ENCODE measurements at places on chromosomes 6 and 20. TPM values are rescaled to one million over a fixed set of nuclear protein-coding genes. Genes with fewer than 3 reads are reported as not detected.

DNA sequence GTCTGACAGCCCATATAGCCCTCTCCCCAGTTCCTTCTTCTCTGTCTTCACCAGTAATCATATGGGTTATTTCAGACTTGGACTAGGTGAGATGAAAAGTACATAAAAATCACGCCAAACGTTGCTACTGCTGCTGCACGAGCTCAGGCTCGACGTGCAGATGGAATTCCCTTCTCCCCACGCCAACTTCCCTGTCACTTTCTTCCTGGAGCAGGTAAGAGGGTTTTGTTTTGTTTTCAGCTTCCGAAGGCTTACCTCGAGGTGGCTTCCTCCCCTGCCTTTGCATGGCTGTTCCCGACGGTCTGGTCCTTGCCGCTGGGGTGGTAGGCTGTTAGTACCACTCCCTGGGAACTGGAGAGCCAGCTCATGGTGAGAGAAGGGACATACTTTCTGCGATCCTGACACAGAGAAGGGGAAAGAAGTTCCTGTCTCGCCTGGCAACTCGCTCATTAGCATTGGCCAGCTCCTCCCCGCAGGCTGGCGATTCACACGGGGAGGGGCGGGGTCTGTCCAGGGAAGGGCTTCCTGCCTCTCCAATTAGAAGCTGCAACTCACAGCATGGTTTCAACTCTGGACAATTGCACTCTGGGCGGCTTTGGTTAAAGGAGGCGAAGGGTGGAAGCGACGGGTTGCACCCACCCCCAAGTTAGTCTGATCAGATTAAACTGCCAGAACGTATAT, at the start of gene ARHGAP18:
ARHGAP18 (minus strand) TSS at position 409 of the 681 bp plus-strand sequence; CDS start at position 368, 41 bp downstream.
- H3K4me3 ChIP-seq: peak within 1 kb of the TSS; percentile 76
- DNase-seq: peak; percentile 95
- no peaks in the 10 kb centered on the region for H3K4me1 ChIP-seq
- no peaks in the 10 kb centered on the region for H3K27me3 ChIP-seq
- no peak within 1 kb of the TSS for H3K27ac ChIP-seq

- no peaks in the 10 kb centered on the region for H3K27me3 ChIP-seq
- no peak for DNase-seq
- H3K4me3 ChIP-seq: no peak overlapping the region
- H3K36me3 ChIP-seq: no peaks in the 10 kb centered on the region
- H3K27ac ChIP-seq: no peak overlapping the region
Observed at GRCh38 chr6:84304881-84305280, 77.4 kb upstream of the CEP162 start.

GRCh38 chr6:118198746-118199145, 291.7 kb downstream of the SLC35F1 start:
- H3K27me3 ChIP-seq: no peaks in the 10 kb centered on the region
- H3K4me3 ChIP-seq: no peak overlapping the region
- no peaks in the 10 kb centered on the region for H3K4me1 ChIP-seq
- no peaks in the 10 kb centered on the region for H3K36me3 ChIP-seq
- no peak overlapping the region for H3K27ac ChIP-seq

GRCh38 chr6:11370191-11371018, 137.9 kb upstream of the NEDD9 start:
- H3K4me3 ChIP-seq: no peak overlapping the region
- H3K4me1 ChIP-seq: no peaks in the 10 kb centered on the region
- H3K36me3 ChIP-seq: no peaks in the 10 kb centered on the region
- H3K27ac ChIP-seq: no peak overlapping the region
- no peaks in the 10 kb centered on the region for H3K27me3 ChIP-seq

DNA sequence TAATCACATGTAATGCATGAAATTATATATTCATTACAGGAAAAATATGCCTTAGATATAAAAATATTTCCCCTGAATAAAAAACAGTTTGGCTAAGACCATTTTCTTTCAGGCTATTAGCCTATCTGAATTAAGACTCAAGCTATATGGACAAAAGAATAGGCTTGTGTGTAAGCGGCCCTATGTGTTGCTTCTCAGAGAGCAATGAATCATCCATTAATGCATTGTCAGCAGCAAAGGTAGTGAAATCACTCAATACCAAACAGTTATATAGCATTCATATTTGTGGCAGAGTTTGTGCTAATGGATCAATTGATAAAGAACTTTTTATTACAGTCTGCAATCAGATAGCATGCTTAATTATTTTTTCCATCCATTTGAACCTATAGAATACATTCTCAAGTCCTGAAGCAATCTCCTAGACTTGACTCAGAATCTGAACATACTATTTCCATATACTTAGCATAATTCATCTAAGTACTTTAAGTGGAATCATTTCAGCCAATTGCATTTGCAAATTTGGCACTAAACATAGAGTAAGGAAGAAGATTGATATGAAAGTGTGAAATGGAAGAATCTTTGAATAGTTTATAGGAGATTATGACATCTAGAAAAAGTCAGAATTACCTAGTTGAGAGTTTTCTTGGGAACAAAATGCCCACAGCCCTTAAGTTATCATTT, 112.2 kb downstream of the ADGRB3 start:
- no peak overlapping the region for H3K27ac ChIP-seq
- H3K36me3 ChIP-seq: no peaks in the 10 kb centered on the region
- H3K4me3 ChIP-seq: no peak overlapping the region
- no peaks in the 10 kb centered on the region for H3K27me3 ChIP-seq

GRCh38 chr20:13245250-13245723, 24.2 kb downstream of the ISM1 start:
- H3K36me3 ChIP-seq: no peaks in the 10 kb centered on the region
- no peak overlapping the region for H3K27ac ChIP-seq
- DNase-seq: no peak
- H3K4me3 ChIP-seq: no peak overlapping the region

DNA sequence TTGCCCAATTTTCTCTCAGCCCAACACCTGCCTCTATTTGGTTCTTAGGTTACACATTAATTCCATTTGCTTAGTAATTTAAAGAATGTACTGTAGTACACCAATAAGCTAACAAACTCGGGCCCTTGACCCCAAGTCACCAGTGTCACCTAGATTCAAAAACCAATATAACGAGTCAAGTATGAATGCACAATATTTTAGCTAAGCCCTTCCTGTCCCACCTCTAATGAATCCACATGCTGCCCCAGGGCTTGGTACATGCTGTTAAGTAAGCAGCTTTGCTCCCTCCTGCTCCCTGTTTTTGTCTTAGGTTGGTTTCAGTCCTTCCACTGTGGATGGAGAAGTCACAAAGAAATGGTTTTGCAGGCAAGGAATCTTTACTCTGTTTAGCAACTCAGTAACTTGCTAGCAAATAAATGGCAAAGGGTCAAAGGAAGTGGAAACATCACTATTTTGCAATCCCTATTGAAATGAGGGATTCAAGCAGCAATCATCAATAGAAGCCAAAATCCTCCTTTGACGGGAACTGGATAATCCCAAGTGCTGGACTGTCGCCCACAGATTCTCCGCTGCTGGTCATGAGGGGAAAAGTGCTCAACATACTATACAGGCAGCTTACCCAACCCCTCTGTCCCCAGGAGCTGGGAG, 5.0 kb upstream of the MPC1 start:
- H3K27ac ChIP-seq: no peak overlapping the region
- H3K4me3 ChIP-seq: no peak overlapping the region
- no peaks in the 10 kb centered on the region for H3K36me3 ChIP-seq
- H3K27me3 ChIP-seq: no peaks in the 10 kb centered on the region

DNA sequence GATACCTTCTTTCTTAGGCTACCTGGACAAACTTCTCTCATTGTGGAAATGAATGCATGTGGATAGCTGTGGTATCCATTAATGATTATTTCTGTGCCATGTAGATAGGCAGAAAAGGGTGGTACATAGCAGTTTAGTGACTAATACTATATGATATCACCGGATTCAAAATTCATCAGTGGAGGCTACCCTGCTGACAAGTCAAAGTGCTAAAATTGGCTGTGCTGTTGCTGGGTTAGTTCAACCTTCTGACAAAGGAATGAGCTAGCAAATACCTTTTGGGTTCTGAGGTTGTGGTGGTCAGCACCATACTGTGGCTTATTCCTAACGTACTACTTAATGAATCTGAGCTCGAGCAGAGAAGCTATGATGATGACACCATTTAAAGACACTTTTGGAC, 109.1 kb downstream of the TFAP2B start:
- no peak for DNase-seq
- H3K36me3 ChIP-seq: no peaks in the 10 kb centered on the region
- H3K4me1 ChIP-seq: no peaks in the 10 kb centered on the region
- H3K27ac ChIP-seq: no peak overlapping the region
- no peaks in the 10 kb centered on the region for H3K27me3 ChIP-seq

DNA sequence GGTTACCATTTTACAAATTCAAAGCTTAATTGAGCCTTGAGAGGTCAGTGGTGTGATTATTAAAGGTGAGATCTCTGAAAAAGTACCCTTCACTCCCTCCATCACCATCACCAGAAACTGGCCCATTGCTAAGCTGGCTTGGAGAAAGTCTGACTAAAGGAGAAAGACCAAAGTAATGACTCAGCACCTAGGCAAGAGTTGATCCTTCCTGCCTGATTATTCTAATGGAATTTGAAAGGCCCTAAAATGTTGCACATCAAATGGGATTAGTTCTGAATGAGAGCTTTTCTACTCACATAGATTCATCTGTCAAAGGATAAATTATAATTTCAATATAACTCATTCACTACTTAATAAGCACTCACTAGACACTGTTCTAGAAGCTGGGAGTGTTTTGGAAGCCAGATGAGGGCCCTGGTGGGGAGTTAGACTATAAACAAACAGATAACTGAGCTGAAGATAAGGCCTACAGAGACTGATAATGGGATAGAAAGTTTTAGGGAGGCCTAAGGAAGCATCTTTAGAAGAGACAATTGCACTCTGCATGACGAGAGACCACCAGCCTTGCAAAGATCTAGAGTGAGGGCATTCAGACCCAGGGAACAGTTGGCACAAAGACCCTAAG, 366.7 kb downstream of the SYNE1 start:
- H3K27me3 ChIP-seq: no peaks in the 10 kb centered on the region
- DNase-seq: no peak
- peaks cover 5% of the 10 kb centered on the region for H3K4me1 ChIP-seq
- no peak overlapping the region for H3K4me3 ChIP-seq
- peak overlapping the region; percentile 28 for H3K27ac ChIP-seq

The CRISP3 gene
- not detected for total RNA-seq
